Stimulated activated CD8-positive, alpha-beta memory T cell treated with anti-CD3 and anti-CD28 coated beads, Interleukin-4, amount 100 ng/mL, for 1 hour (primary cell): ENCODE measurements at places on chromosomes 3 and 15.
A peak's percentile ranks its signal among the peaks of the same experiment; 100 is the strongest.

GRCh38 chr15:70453766-70454165, 309.6 kb downstream of the UACA start:
- DNase-seq, result no peak

DNA sequence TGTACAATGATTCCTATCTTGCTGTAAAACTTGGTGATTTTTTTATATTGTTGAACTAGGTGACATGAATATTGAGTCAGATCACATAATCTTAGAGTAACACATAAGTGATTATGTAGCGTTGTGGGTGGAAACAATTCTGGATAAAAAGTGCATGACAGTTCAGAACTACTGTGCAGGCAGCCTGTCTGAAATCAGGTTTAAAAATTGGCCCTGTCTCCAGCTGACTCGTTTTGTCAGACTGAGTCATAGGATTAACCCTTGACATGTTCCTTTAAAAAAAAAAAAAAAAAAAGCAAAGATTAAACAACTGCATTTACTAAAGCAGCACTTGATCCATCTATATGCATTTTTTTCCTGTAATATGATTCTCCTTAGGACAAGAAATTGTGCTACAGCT, 160.0 kb upstream of the CGNL1 start:
- DNase-seq, result no peak

GRCh38 chr15:48266024-48266689, 60.1 kb downstream of the SLC12A1 start:
- no peak for DNase-seq

- no peak for DNase-seq
Observed at GRCh38 chr15:74376226-74376625, 8.8 kb upstream of the CYP11A1 start.

GRCh38 chr3:18382760-18383369, 42.3 kb downstream of the SATB1 start:
- no peak for DNase-seq

- peak; percentile 19 for DNase-seq
Observed at GRCh38 chr3:15647611-15648167, 46.1 kb downstream of the BTD start.

DNA sequence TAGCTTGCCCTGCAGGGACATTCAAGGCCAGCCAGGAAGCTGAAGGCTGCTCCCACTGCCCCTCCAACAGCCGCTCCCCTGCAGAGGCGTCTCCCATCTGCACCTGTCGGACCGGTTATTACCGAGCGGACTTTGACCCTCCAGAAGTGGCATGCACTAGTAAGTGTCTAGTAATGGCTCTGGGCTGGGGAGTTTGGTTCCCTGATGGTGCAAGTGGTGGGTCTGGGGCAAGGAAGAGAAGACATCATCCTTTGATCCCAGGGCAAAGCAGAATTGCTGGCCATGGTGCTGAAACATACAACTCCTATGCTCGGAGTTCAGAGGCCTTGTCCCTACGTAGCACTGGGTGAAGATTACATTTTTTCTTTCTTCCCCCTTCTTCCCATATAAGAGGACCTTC, 311.4 kb downstream of the EPHB1 start:
- no peak for DNase-seq

DNA sequence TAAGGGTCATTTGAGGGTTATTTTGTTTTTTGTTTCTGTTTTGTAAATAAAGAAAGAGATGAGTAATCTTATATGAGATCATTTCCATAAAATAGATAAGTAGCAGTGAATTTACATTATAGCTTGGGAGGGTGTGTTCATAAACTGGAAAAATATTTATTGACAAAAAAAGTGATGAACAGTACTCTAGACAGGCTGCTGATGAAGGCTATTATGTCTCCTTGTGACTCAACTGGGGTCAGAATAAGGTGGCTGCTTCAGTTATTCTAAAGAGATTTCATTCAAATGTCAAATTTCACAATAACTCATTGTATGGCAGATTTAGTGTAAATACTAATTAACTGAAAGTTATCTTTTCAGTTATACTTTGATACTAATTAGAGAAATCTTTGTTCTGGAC, 251.1 kb upstream of the CMC1 start:
- DNase-seq, result no peak

- DNase-seq, result no peak
Observed at GRCh38 chr15:97672586-97672985, 287.9 kb upstream of the ARRDC4 start.

- DNase-seq, result no peak
Observed at GRCh38 chr15:83734487-83734886, 80.6 kb downstream of the ADAMTSL3 start.
